Pons (tissue), 1 donor: ENCODE measurements at places on chromosomes 7 and 10.

DNA sequence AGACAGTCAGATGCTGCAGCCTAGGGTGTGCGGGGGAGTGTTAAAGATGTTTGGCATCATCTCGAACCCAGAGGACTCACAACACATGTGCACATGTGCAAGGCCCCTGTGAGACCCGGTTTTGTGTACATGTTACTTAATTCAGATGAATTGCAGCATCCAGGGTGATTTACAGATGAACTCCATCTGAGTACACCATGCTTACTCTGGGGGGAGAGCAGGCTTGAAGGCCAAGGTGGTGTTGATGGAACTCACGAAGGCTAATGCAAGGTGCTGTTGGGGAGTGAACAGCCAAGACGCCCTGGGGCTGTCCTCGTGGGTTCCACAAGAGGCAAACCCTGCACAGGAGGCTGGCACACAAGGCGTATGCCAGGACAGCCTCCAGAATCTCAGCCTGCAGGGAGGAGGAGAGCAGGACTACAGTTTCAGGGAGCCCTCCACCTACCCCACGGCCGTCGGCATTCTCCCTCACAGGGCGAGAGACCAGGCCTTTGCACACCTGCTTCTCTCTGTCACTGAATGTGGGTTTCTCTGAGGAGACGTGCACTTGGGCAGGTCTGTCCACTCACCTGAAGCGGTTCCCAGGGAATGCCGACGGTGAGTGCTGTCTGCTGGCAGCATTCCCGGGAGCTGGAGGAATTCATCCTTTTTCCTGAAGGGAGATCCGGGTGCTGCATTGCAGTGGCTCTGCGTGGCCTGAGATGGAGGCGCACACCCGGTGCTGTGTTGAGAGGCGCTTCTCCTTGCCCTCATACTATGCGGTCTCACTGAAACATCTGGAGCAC, 178.5 kb upstream of the RNF32 start:
- DNase-seq = no peak

- DNase-seq = no peak
Observed at GRCh38 chr7:116780521-116780920, 81.9 kb upstream of the CAPZA2 start.

- DNase-seq = peak; percentile 19
Observed at GRCh38 chr7:120229084-120229483, 43.9 kb upstream of the KCND2 start.

GRCh38 chr10:129258283-129258923, 208.6 kb upstream of the MGMT start:
- no peak for DNase-seq

DNA sequence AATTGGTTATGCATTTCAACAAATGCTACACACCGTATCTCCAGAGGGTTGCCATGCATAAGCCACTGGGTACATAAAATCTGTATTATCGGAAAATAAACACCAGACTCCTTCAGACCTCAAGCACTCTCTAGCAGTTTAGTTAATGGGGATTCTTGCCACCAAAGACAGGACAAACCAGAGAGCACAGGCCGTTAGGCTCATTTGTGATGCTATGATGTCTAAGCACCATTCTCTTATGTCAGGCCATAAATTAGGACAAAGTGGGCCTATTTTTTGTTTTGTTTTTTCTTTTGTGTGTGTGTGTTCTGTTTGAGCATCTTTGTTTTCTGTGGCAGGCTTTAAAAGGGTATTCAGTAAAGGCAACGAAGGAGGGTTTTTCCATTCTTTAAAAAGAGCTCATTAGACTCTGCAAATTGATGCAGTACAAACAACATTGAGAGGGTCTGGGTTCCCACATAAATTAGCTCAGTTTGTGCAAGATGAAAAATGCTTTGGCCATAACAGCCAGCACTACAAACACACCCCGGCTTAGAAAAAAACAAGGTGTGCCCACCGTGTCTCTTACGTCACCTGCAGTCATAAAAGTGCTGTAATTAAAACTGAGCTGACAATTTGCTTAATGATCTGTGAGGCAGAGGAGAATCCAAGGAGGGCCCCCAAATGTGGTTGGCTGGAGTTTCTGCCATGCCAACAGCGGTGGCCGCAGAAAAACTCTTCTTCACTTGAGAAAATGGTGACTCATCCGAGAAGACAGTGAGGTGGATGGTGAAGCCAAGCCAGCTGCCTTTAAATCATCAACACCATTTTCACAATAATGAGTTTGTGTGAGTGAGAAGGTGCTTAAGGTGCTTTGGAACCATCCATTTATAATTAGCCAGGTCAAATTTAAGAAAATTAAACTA, 297.9 kb downstream of the GATA3 start:
- no peak for DNase-seq

- DNase-seq = no peak
Observed at GRCh38 chr7:47100817-47101435, 481.0 kb downstream of the TNS3 start.

GRCh38 chr10:133259602-133259989, 17.1 kb downstream of the ADAM8 start:
- DNase-seq = no peak

- no peak for DNase-seq
Observed at GRCh38 chr7:24948739-24949138, 31.2 kb downstream of the OSBPL3 start.

- DNase-seq = no peak
Observed at GRCh38 chr7:151379193-151379520, 30.7 kb downstream of the WDR86 start.

- peak; percentile 45 for DNase-seq
Observed at GRCh38 chr7:30510124-30511075, 5.8 kb upstream of the GGCT start.

GRCh38 chr10:24904824-24905223, 47.6 kb downstream of the PRTFDC1 start:
- DNase-seq = no peak

DNA sequence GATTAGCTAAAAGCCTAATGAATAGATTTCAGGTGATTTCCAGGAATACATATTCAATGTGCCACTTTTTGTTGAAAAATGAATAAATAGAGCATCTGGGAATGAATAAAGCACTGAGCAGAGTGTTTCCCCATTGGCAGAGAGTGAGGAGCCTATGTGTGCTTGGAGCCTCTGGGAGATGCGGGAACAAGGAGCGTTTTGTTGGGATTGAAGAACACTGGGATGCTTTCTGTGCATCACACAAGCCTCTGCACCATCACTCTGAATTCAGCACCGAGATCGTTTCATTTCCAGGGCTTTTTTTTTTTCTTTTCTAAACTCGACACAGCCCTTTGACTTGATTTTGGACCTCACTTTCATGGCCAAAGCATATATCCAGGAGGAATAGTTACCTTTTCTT, 111.4 kb downstream of the BAMBI start:
- DNase-seq = peak; percentile 99

GRCh38 chr7:20783125-20783699, 3.5 kb downstream of the SP8 start:
- no peak for DNase-seq

DNA sequence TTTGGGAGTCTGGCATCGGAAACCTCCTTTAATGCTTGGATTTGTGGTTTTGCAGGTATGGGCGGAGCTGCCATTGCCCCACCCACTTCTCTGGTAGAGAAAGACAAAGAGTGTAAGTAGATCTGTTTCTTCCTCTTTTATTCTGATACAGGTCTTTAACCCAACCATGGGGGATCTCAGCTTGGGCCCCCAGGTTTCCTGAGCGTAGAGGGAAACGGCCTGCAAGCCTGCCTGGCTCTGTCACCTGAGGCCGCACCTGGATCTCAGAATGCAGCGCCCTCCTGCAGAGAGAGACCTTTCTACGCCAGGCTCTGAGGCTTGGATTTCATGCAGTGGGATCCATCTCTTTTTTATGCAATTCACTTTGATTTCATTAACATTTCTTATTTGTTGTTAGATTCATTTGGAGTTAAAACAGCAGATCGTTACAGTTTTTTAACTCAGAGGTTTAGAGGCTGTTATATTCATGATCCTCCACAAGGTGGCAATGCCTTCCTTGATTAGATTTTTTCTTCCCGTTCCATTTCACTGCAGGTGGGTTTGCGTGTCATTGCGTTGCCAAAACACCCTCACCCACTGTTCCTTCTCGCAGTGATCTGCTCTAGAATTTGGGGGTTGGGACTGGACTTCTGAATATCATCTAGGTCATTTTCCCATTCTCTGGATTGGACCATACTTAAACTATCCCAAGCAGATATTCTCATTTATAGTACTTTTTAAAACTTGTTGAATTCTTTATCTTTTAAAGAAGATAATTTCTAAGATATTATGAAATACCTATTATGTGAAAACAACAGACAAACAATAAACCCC, 20.0 kb downstream of the RBM17 start:
- DNase-seq = peak; percentile 73

GRCh38 chr7:77242068-77242467, 42.4 kb upstream of the FGL2 start:
- peak; percentile 63 for DNase-seq

DNA sequence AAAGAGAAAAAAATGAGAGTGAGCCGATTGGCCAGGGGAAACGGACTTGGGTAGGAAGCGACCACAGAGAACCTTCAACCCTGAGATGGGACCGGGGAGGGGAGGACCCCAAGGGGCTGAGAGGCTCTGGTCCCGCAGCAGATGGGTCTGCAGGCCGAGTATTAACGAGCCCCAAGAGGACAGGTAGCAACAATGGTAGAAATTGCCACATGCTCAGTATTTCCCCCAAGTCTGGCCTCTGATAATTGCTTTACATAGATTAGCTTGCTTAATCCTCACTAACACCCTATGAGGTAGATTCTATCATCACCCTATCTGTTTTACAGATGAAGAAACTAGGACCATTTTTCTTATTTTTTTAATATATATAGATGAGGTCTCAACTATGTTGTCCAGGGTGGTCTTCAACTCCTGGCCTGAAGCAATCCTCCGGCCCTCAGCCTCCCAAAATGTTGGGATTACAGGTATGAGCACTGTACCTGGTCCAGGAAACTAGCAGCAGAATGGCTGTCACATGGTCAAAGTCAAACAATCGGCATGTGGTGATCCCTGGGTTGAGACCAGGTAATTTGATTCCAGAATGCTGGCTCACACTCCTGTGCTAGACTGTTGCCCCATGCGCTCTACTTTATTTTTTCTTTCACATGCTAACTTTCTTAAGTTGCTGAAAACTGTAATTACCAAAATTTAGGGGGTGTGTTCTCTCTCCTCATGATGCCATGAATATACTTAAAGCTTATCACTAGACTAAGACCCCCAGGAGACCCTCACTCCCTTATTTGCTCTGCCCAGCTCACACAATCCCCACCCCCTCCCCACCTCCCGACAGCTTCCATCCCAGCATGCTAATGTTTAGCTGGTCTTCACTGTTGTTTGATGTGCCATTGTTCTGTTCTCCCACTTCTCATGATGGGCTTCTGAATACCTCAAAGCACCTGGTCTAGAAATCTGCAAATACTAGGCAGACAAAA, 67.9 kb upstream of the AFAP1L2 start:
- DNase-seq = no peak
